Activated naive CD8-positive, alpha-beta T cell treated with anti-CD3 and anti-CD28 coated beads for 36 hours (primary cell): ENCODE measurements at places on chromosomes 7 and 10. TPM values are rescaled to one million over a fixed set of nuclear protein-coding genes. Genes with fewer than 3 reads are reported as not detected.

- no peaks in the 10 kb centered on the region for H3K36me3 ChIP-seq
- no peaks in the 10 kb centered on the region for H3K4me1 ChIP-seq
- H3K4me3 ChIP-seq = no peak overlapping the region
- no peak overlapping the region for H3K27ac ChIP-seq
These were observed 77.3 kb upstream of the AKR1E2 start for GRCh38 chr10:4748491-4749270.

DNA sequence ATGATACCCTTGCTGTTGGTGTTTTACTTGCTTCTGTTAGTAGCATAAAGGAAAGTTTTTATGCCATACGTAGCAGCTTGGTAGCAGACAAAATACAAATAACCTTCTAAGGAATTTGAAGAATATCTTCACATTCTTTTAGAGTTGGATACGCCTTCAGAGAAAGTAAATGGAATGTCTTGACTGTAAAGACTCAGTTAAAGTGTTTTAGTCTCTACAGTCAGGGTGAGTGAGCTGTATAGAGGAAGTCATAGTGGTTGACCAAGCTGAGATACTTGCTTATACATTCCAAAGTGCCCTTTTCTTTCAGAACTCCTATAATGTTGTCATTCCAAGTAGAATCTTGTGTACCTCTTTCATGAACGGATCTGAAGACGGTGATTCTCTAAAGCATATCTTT, 37.7 kb downstream of the RABGEF1 start:
- peaks cover 24% of the 10 kb centered on the region for H3K36me3 ChIP-seq
- H3K27me3 ChIP-seq = no peaks in the 10 kb centered on the region
- no peak for DNase-seq
- no peak overlapping the region for H3K27ac ChIP-seq
- H3K4me1 ChIP-seq = peaks cover 18% of the 10 kb centered on the region

- H3K27ac ChIP-seq = no peak overlapping the region
- peaks cover 30% of the 10 kb centered on the region for H3K36me3 ChIP-seq
- H3K27me3 ChIP-seq = no peaks in the 10 kb centered on the region
- no peak overlapping the region for H3K4me3 ChIP-seq
- no peaks in the 10 kb centered on the region for H3K4me1 ChIP-seq
- no peak for DNase-seq
These were observed 49.9 kb downstream of the PITRM1 start for GRCh38 chr10:3122486-3123205.

DNA sequence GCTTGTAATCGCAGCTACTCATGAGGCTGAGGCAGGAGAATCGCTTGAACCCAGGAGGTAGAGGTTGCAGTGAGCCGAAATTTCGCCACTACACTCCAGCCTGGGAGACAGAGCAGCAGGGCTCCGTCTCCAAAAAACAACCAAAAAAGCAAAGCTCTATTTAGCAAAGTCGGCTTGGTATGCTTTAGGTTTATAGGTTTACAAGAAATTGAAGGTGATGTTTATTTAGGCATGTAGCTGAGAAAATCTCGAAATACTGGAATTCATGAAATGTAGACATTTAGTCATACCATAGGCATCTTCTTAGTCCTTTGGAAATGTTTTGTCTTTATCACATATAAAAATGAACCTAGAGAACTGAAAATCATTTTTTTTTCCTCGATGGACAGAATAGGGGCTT, 453.8 kb upstream of the ANKRD30A start:
- no peak overlapping the region for H3K4me3 ChIP-seq
- no peak overlapping the region for H3K27ac ChIP-seq
- H3K27me3 ChIP-seq = no peaks in the 10 kb centered on the region
- H3K36me3 ChIP-seq = no peaks in the 10 kb centered on the region
- no peak for DNase-seq

- DNase-seq = no peak
- no peaks in the 10 kb centered on the region for H3K36me3 ChIP-seq
- H3K4me3 ChIP-seq = no peak overlapping the region
These were observed 7.2 kb downstream of the ADCY1 start for GRCh38 chr7:45581271-45581780.

DNA sequence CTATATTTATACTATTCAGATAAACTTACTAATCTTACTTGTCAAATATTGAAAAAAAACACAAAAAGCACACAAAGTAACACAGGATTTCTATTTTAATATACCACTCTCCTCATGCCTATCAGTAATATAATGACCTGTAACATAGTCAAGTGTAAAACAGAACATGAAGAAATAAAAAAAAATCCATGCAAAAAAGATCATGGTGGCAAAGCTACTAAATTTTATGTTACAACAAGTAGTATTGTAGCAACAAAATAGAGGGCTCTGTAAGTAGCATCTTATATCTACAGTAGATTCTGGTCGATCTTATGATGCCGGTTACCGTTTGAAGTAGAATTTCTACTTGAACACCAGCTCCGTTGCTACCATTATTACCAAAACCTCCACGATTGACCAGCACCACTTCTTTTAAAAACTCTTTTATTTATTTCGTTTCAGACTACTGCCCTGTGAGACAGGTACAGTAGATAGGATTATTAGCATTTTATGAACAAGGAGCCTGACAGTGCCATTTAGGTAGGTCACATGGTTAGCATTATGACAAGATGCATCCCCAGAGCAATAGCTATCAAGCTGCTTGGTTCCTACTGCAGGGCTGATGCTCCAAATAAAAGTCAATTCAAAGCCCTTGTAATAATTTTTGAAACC, 2.1 kb downstream of the CPED1 start:
- no peak overlapping the region for H3K4me3 ChIP-seq
- H3K27ac ChIP-seq = no peak overlapping the region
- H3K4me1 ChIP-seq = peaks cover 18% of the 10 kb centered on the region
- peaks cover 55% of the 10 kb centered on the region for H3K27me3 ChIP-seq
- no peaks in the 10 kb centered on the region for H3K36me3 ChIP-seq

DNA sequence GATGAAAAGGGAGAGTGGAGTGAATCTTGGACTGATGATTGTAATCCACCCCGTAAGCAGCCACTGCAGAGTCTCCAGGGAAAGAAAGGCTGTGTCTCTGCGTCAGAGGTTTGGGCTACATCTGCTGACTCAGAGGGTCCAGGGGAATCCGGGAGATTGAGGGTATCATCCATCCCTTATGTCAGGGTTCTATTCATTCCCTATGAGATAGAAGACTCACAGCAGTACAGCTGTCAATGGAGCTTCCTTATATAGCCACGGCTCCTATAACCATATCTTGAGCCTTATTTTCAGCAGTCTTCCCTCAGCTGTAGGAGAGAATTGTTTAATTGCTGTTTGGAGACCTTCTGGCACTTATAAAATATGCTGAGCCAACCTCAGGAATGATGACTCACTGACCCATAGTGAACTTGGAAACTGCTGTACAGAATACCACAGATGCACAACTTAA, 558.2 kb upstream of the PFKP start:
- H3K4me3 ChIP-seq = no peak overlapping the region
- H3K36me3 ChIP-seq = no peaks in the 10 kb centered on the region
- H3K27me3 ChIP-seq = no peaks in the 10 kb centered on the region
- no peaks in the 10 kb centered on the region for H3K4me1 ChIP-seq
- DNase-seq = no peak
- H3K27ac ChIP-seq = no peak overlapping the region

DNA sequence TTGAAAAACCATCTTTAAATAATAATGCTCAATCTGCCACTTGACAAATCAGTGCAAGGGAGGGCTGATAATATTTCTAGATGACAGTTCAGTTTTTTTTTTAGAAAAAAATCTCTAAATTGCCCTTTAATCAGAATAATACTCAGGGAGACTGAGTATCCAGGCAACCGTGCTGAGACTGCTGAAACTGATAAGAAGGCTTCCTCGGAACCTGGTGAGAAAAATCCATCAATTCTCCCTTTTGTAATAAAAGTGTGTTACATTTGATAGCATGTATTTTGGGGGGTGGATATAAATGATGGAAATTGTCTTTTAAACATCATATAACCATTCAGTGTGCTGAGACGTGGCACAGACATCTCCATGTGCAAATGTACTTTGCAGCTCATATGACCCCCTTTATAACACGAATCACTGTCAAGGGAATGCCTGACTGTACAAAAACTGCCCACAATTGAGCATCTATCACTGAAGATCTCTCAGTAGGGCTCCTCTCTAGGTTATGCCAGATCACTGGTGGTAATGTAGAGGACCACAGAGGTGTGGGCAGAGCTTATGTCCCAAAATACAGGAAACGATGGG, 491.1 kb upstream of the ADARB2 start:
- H3K27ac ChIP-seq = no peak overlapping the region
- H3K36me3 ChIP-seq = no peaks in the 10 kb centered on the region
- H3K4me3 ChIP-seq = no peak overlapping the region
- H3K4me1 ChIP-seq = no peaks in the 10 kb centered on the region
- DNase-seq = no peak

DNA sequence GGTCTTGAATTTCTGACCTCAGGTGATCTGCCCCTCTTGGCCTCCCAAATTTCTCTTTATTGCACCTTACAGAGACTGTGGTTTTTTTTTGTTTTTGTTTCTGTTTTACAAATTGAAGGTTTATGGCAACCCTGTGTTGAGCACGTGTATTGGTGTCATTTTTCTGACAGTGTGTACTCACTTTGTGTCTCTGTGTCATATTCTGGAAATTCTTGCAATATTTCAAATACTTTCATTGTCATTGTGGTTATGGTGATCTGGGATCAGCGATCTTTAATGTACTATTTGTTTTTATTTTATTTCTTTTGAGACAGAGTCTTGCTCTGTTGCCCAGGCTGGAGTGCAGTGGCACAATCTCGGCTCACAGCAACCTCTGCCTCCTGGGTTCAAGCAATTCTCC, 89.8 kb downstream of the PRTFDC1 start:
- DNase-seq = no peak
- peaks cover 29% of the 10 kb centered on the region for H3K4me1 ChIP-seq
- H3K27ac ChIP-seq = no peak overlapping the region

DNA sequence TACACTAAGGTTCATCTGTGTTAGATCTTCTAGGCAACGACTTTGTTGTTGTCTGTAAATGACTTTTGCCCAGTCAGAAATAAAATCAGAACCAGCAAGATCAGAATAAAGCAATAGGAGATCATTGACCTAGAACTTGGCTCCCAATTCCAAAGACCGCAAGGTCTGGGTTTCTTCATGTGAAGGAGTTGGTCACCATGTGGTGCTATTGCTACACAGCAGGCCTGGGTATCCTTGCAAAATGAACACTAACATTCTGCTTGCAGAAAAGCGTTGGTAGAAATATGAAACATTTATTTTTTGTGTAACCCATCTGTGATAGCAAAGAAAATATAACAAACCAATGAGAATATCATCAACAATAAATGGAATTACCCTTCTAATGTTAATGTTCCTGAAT, 831.0 kb downstream of the NXPH1 start:
- H3K36me3 ChIP-seq = no peaks in the 10 kb centered on the region
- no peaks in the 10 kb centered on the region for H3K27me3 ChIP-seq
- H3K4me3 ChIP-seq = no peak overlapping the region
- no peaks in the 10 kb centered on the region for H3K4me1 ChIP-seq

GRCh38 chr10:70928140-70928539, 39.8 kb upstream of the PCBD1 start:
- no peak overlapping the region for H3K27ac ChIP-seq
- DNase-seq = no peak
- peaks cover 3% of the 10 kb centered on the region for H3K4me1 ChIP-seq
- H3K4me3 ChIP-seq = no peak overlapping the region
- no peaks in the 10 kb centered on the region for H3K36me3 ChIP-seq

- H3K36me3 ChIP-seq = no peaks in the 10 kb centered on the region
- H3K27me3 ChIP-seq = peaks cover 12% of the 10 kb centered on the region
- H3K4me3 ChIP-seq = no peak overlapping the region
- no peaks in the 10 kb centered on the region for H3K4me1 ChIP-seq
- no peak for DNase-seq
These were observed 12.3 kb upstream of the ENO4 start for GRCh38 chr10:116836902-116837523.

GRCh38 chr10:60465801-60466200, 76.1 kb upstream of the ANK3 start:
- H3K4me1 ChIP-seq = no peaks in the 10 kb centered on the region
- H3K4me3 ChIP-seq = no peak overlapping the region
- no peaks in the 10 kb centered on the region for H3K27me3 ChIP-seq
- H3K27ac ChIP-seq = no peak overlapping the region
- H3K36me3 ChIP-seq = no peaks in the 10 kb centered on the region
- no peak for DNase-seq

- H3K27me3 ChIP-seq = no peaks in the 10 kb centered on the region
- H3K27ac ChIP-seq = no peak overlapping the region
- H3K4me1 ChIP-seq = no peaks in the 10 kb centered on the region
- no peak for DNase-seq
- H3K36me3 ChIP-seq = no peaks in the 10 kb centered on the region
These were observed 1035.5 kb downstream of the LRMDA start for GRCh38 chr10:76466836-76467503.

GRCh38 chr7:46537191-46537905, 616.3 kb upstream of the IGFBP3 start:
- no peak for DNase-seq
- no peak overlapping the region for H3K4me3 ChIP-seq
- no peak overlapping the region for H3K27ac ChIP-seq
- peaks cover 3% of the 10 kb centered on the region for H3K27me3 ChIP-seq
- no peaks in the 10 kb centered on the region for H3K4me1 ChIP-seq

DNA sequence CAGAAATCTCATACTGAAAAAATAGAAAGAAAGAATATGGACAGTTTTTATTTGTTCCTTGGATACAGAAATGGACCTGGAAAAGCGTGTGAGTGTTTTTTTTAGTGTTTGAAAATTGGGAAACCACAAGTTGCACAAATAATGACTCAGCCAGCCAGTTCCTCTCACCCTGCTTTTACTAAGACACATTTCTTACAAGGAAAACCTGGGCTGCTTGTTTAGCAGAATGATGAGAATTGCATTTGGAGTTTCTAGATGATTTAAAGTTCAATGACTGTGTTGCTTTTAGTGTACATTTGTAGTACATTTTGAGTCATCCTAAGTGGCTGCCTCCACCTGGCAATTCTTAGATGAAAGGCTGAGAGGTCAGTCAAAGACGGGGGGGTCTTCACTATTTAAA, 218.7 kb downstream of the ABCA13 start:
- H3K4me1 ChIP-seq = peaks cover 5% of the 10 kb centered on the region
- H3K27ac ChIP-seq = no peak overlapping the region
- H3K4me3 ChIP-seq = no peak overlapping the region
- no peaks in the 10 kb centered on the region for H3K36me3 ChIP-seq

GRCh38 chr10:71234970-71235685, 22.8 kb downstream of the UNC5B start:
- H3K4me1 ChIP-seq = no peaks in the 10 kb centered on the region
- no peaks in the 10 kb centered on the region for H3K27me3 ChIP-seq
- no peak for DNase-seq
- H3K36me3 ChIP-seq = no peaks in the 10 kb centered on the region
- H3K4me3 ChIP-seq = no peak overlapping the region

GRCh38 chr10:93060887-93061593, 442 bp downstream of the CYP26C1 start:
- H3K27me3 ChIP-seq = peaks cover 50% of the 10 kb centered on the region
- no peak overlapping the region for H3K27ac ChIP-seq
- H3K4me1 ChIP-seq = peaks cover 13% of the 10 kb centered on the region
- no peak overlapping the region for H3K4me3 ChIP-seq

Gene RBM20
- 0.45 TPM for total RNA-seq

Gene GFRA1
- not detected for total RNA-seq

Gene ITGB8
- not detected for total RNA-seq

Gene LEP
- total RNA-seq = not detected

Gene PRPF18
- total RNA-seq = 22.5 TPM

Gene RPEL1
- total RNA-seq = 0.10 TPM

Gene PRKG1
- total RNA-seq = not detected

Gene PDE6C
- not detected for total RNA-seq

Gene TPK1
- 21.4 TPM for total RNA-seq

Gene ASB10
- total RNA-seq = not detected

Gene SUV39H2
- total RNA-seq = 43.8 TPM

Gene PILRB
- 24.5 TPM for total RNA-seq

Gene ZNHIT1
- 38.5 TPM for total RNA-seq
